ENCODE measurements at places on chromosomes 16 and 17.

- DNase-seq, result no peak
These were observed 22.8 kb downstream of the ITGB3 start for GRCh38 chr17:47276444-47276843.

GRCh38 chr17:34998205-34998604 is 17.9 kb downstream of the LIG3 start:
- DNase-seq, result peak; percentile 77

DNA sequence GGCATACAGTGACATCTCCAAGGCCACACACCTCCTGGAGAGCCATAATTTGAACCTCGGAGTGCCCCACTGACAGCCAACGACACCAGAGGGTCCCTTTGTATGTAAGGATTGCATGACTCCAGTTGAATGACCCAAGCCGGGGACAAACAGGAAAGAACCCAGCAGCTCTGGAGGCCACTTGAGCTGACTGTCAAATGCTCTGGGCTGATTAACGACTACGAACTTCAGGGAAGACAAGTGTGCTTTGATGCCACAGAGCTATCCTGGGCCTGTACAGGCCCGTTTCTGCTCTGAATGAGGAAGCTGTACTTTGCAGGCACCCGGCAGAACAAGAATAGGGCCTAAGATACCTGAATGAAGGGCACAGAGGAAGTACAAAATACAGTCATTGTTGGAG is 404.6 kb downstream of the SLC39A11 start:
- no peak for DNase-seq

DNA sequence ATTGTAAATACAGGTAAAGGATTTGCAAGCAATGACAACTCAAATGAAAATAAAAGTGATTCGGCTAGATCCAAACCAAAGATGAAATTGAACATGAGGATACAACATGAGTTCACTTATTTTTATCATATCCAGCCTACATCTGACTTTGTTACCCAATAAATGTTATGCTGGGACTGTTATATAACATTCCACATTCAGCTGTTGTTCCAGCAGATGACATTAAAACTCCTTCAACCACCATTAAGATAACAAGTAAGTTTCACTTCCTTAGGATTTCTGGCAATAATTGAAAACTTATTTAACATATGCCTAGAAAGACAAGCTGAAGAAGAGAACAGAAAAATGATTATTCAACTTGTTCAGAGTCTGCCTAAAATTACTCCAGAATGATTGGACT is 729.4 kb downstream of the CDH11 start:
- DNase-seq, result no peak

- DNase-seq, result peak; percentile 14
These were observed at the start of gene KCNJ12 for GRCh38 chr17:21376081-21376758. KCNJ12 (plus strand) TSS chr17:21376357; CDS start chr17:21415343, 38,986 bp downstream.

- no peak for DNase-seq
These were observed 6.0 kb downstream of the ATXN1L start for GRCh38 chr16:71851746-71852145.

DNA sequence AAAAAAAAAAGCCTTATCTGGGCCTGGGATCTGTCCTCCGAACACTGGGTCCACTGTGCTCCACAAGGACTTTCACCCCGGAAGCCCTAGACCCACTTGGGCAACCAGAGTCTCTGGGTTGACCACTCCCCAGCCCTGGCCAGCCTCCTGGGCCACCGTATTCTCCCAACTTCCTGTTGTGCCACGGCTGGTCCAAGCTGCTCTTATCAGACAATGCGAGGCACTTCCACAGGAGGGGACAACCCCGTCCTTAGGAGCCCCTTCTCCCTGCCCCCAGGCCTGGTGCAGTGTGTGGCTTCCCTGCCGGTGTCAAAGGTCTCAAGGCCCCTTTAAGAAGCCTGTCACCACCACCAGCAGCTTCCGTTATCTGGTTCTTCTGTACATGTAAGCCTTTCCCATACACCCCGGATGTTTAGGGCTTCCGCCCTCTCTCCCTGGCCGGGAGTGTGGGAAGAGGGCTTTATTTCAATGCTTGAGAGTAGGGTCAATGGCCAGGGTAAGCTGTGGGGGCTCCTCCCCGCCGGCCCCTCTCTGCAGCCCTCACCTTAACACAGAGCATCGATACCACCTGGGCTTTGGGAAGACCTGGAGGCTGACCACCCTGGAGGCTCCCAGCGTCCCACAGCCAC is 313.0 kb downstream of the SEC14L1 start:
- DNase-seq, result no peak

GRCh38 chr16:89581045-89581695 is 5.6 kb downstream of the CPNE7 start:
- DNase-seq, result peak; percentile 100

GRCh38 chr17:64148017-64148631 is 18.2 kb upstream of the ERN1 start:
- peak; percentile 71 for DNase-seq

DNA sequence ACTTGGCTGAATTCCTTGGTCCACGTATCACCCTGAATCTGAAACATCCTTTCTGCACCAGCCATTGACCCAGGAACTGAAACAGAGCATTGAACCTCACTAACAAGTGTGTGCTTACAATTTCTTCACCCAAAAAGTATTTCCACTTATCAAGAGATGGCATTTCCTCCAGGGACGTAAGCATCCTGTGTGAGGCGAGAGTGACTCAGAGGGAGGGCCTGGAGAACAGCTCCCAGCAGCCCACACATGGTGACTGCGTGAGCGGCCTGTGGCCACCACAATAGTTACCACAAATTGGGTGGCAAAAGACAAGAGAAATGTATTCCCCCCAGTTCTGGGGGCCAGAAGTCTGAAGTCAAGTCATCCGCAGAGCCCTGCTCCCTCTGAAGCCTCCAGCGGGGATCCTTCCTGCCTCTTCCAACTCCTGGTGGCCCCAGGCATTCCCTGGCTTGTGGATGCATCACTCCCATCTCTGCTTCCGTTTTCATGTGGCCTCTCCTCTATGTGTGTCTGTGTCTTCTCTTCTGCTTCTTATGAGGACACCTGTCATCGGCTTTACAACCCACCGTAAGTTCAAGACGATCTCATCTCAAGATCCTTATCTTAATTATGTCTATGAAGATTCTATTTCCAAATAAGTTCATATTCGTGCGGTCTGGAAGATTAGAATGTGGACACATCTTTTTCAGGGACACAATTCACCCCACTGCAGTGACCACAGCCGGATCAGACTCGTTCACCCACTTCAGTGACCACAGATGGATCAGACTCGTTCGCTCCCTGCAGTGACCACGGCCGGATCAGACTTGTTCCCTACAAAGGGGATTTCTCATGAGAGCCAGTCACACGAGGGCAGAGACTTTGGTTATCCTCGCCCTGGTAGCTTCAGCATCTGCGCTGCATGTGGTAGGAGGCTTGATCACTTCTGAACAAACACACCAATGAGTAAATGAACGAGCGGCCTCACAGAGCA is 122.6 kb upstream of the FOXF1 start:
- peak; percentile 100 for DNase-seq

- no peak for DNase-seq
These were observed 60.5 kb upstream of the ZFHX3 start for GRCh38 chr16:73108195-73108963.

DNA sequence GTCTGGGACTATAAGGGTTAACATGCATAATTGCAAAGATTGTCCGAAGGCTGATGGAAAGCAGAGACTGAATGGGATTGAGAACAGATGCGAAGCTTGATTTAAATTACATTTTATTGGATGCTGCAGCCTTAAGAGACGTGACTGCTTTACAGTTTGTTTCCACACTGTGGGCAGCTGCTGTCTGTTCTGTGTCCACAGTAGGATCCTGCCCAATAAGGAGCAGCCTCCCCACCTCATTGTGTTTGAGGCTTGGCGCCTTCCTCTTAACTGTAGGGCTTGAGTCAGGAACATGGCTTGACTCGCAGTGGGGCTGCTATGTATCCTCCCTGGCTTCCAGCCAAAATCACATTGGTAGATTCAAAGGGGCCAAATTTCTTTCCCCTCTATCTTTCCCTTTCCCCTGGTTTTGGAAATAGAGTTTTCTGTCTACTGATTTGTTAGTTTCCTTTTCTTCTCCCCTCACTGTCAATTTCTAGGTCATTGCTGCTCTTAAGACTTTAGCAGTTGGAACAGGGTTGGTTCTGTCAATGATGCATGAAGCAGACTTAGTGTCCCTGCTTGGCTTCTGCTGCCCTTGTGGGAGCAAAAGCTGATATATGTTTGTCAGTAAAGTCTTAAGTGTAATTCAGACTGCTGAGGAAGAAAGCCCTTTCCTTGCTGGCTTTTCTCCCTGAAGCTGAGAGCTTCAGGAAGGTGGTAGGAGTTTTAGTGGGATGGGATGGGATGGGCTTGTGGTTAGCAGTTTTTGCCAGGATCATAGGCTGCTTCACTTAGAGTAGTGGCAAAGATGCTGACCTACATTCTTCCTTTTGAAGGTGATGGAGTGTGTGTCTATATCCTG is 5.0 kb upstream of the RARA start:
- DNase-seq, result peak; percentile 41

- DNase-seq, result no peak
These were observed 9.5 kb upstream of the MRC2 start for GRCh38 chr17:62617894-62618472.

DNA sequence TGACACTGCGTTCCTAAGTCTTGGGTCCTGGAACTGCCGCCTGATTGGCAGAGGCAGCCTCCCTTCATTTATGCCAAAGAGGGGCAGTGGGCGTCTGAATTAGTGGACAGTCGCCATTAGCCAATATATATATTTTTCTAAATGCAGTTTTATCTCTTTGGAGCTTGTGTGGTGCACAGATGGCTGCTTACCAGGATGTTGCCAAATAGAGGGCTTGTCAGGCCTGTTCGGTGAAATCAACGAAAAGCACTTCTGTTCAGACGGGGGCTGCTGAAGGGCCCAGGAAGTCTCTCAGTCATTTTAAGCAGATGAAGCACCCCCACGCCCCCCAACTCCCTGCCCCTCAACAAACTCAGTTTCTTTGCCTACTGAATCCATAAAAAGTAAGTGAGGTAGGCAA is 66.0 kb downstream of the RAP1GAP2 start:
- DNase-seq, result no peak

DNA sequence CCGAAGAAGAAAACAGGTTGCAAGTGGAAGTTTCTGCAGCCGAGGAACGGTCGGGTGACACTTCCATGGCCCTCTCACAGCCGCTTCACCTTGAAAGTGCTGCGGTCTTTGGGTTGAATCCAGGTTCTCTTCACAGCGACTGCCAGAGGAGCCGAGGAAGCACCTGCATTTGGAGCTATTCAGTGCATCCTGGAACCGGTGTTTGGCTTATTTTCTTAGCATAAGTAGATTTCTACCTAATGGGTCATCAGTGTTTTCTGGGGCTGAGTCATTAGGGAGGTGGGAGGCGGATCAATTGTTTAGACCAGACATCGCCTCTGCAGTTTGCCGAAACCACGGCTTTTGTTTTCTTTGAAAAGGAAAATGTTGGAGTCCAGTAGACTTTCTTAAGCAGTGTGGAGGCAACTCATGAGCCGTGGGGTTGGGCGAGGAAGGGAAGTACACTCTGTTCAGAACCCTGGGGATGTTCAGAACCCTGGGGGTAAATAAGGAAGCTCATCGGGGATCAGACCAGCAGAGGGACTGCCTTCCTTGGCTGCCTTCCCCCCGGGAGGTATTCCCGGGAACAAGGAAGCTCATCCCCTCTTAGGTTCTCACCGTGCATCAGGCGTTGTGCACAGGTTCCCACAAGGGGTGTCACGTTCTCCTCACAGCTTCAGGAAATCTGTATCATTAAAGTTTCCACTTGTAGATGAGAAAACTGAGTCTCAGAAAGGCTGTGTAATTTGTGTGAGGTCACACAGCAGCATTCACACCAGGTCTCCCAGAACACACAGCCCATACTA is 361.5 kb downstream of the SNX29 start:
- DNase-seq, result peak; percentile 60

- DNase-seq, result peak; percentile 31
These were observed 12.4 kb upstream of the MAP2K6 start for GRCh38 chr17:69402052-69402451.

DNA sequence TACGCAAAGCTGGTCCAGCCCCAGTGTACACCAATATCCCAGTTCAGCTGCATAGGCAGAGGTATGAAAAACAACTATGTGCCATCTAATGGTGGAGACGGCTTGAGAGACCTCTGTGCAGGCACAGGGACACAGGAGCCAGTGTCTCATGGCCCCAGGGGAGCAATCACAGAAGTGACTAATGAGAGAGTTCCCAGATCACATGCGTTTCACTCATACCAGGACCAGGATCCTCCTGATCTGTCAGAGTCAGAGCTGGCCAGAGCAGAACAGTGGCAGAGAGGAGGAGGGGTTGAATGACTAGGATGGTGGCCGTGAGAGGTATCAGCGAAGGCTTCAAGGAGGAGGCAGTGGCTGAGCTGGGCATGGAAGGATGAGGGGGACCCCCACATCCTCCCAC is 41.1 kb downstream of the TMEM132E start:
- DNase-seq, result no peak

DNA sequence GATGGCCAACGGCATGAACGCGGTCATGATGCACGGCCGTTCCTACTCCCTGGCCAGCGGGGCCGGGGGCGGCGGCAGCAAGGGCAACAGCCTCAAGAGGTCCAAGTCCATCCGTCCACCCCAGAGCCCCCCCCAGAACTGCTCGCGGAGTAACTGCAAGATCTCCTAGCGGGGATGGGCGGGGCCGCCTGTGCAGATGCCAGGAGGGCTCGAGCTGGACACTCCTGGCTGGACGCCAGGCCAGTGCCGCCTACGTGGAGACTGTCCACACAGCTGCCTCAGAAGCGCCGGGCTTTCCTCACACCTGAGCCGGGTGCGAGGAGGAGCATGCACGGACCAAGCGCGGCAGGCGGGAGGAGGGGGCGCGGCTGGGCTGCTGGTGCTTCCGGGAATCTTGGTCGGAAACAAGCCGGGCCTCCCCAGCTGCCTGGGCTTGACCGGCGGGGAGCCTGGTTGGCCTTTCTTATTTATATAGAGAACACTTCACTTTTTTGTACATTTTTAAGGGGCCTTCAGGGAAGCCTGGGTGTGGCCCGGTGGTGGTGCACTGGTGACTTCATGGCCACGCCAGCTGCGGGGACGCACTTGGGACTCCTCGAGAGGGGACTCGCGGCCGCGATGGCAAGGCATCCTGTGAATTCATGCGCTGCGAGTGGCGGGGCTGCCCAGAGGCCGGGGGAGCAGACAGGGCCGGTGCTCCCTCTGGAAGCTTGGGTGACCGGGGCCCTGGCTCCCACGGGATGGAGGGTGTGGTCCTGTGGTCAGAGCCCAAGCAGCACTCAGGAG is 3.1 kb upstream of the WFIKKN1 start:
- DNase-seq, result no peak

- DNase-seq, result no peak
These were observed 92.8 kb downstream of the CHD9 start for GRCh38 chr16:53147500-53148065.

GRCh38 chr17:4584917-4585637 is 748 bp downstream of the SMTNL2 start:
- DNase-seq, result no peak
